ENCODE measurements at places on chromosomes 11 and 22.
A peak's percentile ranks its signal among the peaks of the same experiment; 100 is the strongest.

DNA sequence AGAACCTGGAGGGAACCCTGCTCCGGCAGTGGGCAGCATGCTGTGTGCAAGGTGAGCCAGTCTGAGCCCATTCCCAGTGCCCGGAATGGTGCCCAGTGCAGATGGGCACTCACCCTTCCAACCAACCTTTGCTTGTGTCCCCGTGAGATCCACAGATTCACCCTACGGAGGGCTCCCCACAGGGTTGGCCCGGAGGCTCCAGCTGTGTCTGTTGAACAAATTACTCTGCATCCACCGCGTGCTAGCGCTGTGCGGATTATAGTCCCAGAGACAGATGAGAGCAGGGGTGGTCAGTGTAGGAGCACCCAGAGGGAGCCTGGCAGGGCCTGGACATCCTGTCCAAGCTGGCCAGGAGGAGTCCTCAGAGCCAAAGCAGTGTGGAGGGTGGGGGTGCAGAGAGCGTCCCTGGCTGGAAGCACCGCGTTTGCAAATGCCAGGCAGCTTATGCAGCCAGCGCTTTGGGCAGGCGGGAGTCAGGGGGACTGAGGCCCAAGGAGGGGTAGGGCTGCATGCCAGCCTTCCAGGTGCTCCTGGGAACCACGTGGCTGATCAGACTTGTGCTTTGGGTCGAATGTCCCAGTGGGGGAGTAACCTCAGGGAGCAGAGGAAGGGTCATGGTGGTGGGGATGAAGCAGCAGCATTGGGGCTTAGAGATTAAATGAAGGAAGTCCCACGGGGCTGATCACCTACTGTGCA, 80.5 kb downstream of the KCNQ1 start:
- DNase-seq: no peak

DNA sequence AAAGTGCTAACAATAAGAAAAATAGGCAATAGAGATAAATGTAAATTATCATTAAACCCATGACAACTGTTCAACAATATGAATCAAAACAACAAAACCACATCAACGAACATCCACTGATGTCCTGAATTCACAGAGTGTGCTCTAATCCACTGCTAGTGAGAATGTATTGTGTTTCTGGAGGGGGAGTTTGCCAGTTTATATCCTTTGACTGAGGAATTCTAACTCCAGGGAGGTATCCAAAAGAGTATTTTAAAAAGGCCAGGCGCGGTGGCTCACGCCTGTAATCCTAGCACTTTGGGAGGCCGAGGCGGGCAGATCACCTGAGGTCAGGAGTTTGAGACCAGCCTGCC, 1.7 kb upstream of the WEE1 start:
- no peak for DNase-seq

- DNase-seq: no peak
Measured at GRCh38 chr22:33908171-33909074, 11.9 kb downstream of the LARGE1 start.

DNA sequence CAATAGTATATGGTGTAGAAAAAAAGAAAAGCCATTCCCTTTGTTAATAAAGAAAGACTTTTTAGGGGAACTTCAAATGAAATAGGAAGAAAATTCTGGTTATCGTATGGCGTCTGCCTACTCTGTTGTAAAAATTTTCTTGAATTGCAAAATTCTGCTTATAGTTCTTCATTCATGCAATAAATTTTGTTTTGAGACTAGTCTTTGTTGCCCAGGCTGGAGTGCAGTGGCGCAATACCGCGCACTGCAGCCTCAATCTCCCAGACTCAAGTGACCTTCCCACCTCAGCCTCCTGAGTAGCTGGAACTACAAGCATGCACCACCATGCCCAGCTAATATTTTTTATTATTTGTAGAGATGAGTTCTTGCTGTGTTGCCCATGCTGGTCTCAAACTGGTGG, 5.8 kb downstream of the DDIAS start:
- no peak for DNase-seq

DNA sequence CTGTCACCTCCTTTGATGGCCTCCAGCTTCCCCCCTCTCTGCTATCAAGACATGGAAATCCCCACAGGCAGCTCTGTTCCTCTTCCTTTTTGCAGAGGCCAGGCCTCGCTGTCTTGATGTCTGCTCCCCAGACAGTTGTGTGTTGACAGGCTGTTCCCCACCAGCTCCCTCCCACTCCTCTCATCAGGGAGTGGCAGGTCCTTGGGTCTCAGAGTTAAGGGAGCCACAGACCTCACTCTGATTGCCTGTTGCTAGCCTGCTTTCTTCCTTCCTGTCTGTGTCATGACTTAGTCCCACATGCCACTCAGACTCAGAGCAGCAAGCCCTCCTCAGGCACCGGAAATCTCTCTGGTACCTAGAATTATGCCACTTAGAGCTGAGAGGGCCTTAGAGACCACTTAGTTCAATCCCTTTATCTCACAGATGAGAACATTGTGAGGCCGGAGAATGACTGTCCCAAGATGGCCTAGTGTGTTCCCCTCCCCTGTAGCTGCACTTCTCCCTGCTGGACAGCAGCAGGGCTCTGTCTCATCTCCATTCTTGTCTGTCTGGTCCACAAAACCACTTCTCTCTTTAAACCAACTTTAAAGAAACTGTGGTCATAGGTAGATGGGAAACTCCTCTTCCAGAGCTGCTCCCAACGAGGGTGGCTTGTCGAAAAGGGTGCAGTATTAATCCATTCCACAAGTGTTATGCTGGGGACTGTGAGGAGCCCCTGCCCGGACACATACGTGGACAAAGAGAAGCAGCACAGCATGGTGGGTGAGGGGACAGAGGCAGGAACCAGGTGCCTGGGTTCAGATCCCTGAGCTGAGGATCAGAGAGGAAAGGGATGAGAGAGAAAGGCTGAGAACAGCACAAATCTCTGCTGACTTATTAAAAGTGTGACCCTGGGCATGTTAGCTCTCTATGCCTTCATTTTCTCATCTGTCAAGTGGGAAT, 4.2 kb downstream of the AMPD3 start:
- peak; percentile 21 for DNase-seq

- no peak for DNase-seq
Measured at GRCh38 chr22:26887456-26887855, 230.1 kb downstream of the MIAT start.

- no peak for DNase-seq
Measured at GRCh38 chr22:46070215-46070802, 80.0 kb upstream of the PPARA start.

DNA sequence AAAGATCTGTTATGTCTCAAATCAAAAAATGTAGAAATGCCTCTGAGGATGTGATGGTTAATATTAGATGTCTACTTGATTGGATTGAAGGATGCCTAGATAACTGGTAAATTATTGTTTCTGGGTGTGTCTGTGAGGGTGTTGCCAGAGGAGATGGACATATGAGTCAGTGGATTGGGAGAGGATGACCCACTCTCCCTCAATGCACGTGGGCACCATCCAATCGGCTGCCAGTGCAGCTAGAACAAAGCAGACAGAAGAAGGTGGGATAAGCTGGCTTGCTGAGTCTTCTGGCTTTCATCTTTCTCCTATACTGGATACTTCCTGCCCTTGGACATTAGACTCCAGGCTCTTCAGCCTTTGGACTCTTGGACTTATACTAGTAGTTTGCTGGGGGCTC, 430.3 kb downstream of the SOX6 start:
- DNase-seq: no peak

All from stimulated activated CD8-positive, alpha-beta memory T cell treated with anti-CD3 and anti-CD28 coated beads, Interleukin-12 subunit alpha, Interleukin-12 subunit beta, amount 100 ng/mL, for 1 hour (primary cell).